G401 (cell line): ENCODE measurements at places on chromosomes 5 and 9.

DNA sequence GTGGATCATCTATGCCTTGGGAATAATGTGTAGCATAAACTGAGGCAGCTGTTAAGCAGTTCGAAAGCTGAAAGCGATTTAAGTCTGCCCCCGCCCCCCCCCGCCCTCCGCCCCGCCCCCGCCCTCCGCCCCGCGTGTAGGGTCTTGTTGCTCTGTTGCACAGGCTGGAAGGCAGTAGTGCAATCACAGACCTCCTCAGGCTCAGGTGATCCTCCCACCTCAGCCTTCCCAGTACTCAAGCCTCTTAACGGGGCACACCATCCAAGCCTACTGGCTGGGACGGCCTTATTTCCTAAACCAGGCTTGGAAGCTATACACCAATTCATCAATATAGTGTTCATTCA is 945 bp downstream of the ANKDD1B start:
- no peak for DNase-seq

- peak; percentile 39 for DNase-seq
Observed at GRCh38 chr9:68844631-68845612, 139.9 kb downstream of the PIP5K1B start.

DNA sequence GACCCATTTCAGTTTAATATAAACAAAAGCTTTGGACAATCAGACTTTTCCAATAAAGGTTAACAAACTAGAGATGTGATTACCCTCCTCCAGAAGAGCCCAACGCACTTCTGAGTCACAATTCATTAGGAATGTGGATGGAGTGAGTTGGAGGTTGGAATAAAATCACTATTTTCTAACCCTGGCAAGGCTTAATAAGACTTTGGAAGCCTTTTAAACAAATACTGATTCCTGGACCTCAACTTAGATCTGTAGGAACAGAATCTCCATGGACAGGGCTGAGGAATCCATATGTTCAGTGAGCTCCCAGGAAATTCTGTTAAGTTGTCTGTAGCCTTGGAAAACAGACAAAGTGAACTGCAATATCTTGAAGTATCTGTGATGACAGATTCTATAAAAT is 233.5 kb upstream of the ELL2 start:
- DNase-seq, result no peak

DNA sequence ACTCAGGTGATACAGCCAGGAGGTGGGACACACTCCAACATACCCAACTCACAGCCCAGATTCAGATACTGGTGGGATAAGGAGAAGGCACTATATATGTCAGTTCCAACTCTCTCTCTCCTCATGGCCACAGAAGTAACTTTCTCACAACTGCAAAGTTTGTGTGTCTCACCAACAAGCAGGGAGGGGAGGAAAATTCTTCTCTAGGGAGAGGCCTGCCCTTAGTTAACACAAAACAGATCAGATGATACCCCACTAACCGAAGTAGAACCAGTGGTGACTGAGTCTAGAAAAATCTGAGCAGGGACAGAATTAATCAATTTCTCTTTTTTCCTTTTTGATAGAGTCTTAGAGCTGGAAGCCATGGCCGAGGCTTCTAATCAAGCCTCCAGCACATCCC is 133.1 kb downstream of the ADAMTS12 start:
- no peak for DNase-seq

DNA sequence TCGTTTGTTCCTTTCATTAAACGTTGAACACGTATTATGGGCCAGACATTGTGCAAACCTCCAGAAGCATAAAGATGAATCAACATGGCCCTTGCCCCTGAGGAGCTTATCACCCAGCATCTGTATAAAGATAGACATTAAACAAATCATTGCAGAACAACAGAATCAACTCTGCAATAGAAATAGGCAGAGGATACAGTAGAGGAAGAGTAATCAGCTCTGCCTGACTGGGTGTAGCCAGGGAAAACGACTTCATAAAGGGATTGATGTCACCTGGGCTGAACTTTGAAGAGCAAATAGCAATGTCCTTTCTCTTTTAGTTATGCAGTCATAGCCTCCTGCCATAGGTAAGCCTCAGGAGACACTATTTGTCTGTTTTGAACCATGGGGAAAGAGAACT is 13.4 kb downstream of the RGS7BP start:
- DNase-seq, result no peak

- DNase-seq, result no peak
Observed at GRCh38 chr5:4576161-4576748, 563.9 kb upstream of the ADAMTS16 start.

GRCh38 chr5:176653401-176654385 is 6.4 kb downstream of the TSPAN17 start:
- DNase-seq, result peak; percentile 68

DNA sequence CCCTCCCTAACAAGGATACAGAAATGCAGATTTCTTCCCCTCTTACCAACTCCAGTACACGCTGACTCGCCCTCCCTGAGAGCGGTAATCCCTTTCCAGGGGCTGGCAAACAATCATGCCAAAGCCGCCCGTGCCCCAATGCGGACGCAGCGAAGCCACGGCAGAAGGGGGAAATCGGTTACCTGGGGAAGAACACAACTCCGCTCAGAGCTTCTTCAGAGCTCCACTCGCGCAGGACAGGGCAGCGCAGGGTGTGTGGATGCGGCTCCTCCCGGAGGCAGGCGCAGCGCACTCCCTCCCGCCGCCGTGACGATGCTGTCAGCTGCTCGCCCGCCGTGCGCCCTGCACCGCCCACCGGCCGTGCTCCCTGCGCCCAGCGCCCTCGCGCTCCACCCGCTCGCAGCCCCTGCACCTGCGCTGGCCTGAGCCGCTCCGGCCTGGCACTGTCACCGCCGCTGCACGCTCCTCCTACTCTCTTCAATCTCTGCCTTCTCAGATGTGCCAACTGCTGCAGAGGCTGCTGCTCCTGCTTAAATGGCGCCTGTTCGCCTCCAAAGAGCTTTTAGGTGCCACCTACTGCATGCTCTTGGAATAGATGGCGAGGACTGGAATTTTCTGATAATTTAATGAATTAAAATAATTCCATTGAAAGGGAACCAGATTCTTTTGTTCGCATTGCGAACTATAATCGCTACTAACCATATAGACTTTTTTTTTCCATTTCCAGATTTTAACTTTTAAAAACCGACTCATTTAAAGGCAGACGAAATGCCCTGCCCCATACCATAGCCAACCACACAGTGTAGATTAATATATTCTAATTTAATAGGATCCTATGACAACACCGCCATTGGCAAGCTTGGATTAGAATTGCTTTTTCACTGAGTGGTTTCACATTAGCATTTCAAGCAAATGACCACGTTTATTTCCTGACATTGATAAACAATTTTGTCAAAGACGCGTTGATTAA is at the start of gene DIRAS2:
DIRAS2 (minus strand) TSS at position 255 of the 970 bp plus-strand sequence. CDS start 28,997 bp downstream, outside the sequence.
- DNase-seq, result peak; percentile 94

GRCh38 chr9:137813651-137814415 is 63.7 kb upstream of the CACNA1B start:
- DNase-seq, result no peak

DNA sequence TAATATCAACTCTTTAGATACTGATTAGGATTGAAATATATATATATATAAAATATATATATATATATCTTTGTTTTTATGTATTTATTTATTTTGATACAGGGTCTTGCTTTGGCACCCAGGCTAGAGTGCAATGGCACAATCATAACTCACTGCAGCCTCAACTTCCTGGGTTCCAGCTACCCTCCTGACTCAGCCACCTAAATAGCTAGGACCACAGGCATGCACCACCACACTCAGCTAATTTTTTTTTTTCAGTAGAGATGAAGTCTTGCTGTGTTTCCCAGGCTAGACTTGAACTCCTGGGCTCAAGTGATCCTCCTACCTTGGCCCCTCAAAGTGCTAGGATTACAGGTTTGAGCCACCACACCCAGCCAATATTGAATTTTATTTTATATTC is 20.6 kb upstream of the CDH6 start:
- no peak for DNase-seq

GRCh38 chr9:123011878-123012528 is 21.5 kb upstream of the GPR21 start:
- no peak for DNase-seq
